ENCODE measurements at places on chromosomes 13 and 19. TPM values are rescaled to one million over a fixed set of nuclear protein-coding genes. Genes with fewer than 3 reads are reported as not detected.

Gene RASIP1
- total RNA-seq, result 0.52 TPM

Gene ZNF574
- total RNA-seq, result 13.6 TPM

Gene SOX1
- total RNA-seq, result not detected

Gene ZNF865
- 5.1 TPM for total RNA-seq

Gene KCNJ14
- 0.65 TPM for total RNA-seq

Gene C19orf33
- not detected for total RNA-seq

Gene TRIM28
- total RNA-seq, result 376 TPM

Gene ZNF724
- 2.0 TPM for total RNA-seq

Gene HDGFL2
- total RNA-seq, result 34.7 TPM

Gene SERP2
- total RNA-seq, result 8.0 TPM

Gene ZNF723
- not detected for total RNA-seq

Gene FLT1
- 3.8 TPM for total RNA-seq

Gene APOC4
- not detected for total RNA-seq

Gene ZNF534
- 0.07 TPM for total RNA-seq

Gene BABAM1
- total RNA-seq, result 61.7 TPM

Gene RGCC
- total RNA-seq, result 2.6 TPM

Gene TGFBR3L
- total RNA-seq, result 5.6 TPM

Gene SPPL2B
- total RNA-seq, result 64.5 TPM

Gene GGACT
- total RNA-seq, result 3.4 TPM

Gene SULT2B1
- not detected for total RNA-seq

Gene DACT3
- 6.8 TPM for total RNA-seq

Gene DAND5
- 0.13 TPM for total RNA-seq

Gene YIPF2
- 141 TPM for total RNA-seq

Gene SIGLEC8
- not detected for total RNA-seq

Gene PRX
- 1.4 TPM for total RNA-seq

Measured in smooth muscle cell of the pulmonary artery (primary cell).